SHP77 (cell line): ENCODE measurements at places on chromosomes 1 and 21.

- DNase-seq = no peak
These were observed 56.2 kb downstream of the COL24A1 start for GRCh38 chr1:86100401-86100800.

DNA sequence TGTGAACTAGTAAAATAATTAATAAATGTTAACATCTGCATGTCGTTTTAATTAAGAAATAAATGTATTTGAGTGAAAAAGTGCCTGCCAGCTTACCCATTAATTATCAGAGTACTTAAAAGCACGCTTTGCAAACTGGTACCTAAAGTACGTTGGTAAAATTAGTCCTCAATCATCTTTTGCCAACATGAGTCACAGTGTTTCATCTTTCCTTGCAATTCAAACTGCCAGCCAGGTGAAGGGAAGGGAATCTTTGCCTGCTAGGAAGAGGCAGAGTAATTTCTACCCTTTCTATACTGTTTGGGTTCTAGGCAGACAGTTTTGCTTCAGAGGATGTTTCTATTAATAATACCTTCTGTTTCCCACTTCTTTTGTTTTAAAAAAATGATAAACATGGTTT lies 57.2 kb upstream of the CNIH3 start:
- DNase-seq = no peak

DNA sequence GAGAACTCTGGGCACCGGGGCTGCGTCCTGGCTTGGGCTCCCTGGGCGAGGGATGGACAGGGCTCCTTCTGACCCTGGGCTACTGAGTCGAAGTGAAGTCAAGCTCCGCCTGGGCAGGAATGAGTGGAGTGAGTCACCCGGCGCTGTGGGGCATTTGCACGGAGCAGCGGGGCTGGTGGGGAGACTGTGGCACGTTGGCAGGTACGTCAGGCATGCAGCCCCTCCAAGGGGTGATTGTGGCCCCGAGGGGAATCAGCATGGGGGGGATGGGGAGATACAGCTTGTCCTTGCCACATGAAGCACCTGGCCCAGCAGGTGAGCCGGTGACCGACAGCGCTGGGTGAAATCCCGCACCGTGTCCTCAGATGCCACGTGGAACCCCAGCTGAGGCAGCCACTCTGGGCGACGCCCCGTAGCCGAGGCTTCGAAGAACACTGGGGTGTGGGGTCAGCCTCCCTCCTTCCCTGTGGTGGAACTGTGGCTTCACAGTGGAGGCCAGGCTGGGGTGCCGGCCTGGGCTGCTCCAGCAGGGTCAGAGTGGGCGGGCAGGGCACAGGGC lies 62.3 kb downstream of the COL18A1 start:
- no peak for DNase-seq

DNA sequence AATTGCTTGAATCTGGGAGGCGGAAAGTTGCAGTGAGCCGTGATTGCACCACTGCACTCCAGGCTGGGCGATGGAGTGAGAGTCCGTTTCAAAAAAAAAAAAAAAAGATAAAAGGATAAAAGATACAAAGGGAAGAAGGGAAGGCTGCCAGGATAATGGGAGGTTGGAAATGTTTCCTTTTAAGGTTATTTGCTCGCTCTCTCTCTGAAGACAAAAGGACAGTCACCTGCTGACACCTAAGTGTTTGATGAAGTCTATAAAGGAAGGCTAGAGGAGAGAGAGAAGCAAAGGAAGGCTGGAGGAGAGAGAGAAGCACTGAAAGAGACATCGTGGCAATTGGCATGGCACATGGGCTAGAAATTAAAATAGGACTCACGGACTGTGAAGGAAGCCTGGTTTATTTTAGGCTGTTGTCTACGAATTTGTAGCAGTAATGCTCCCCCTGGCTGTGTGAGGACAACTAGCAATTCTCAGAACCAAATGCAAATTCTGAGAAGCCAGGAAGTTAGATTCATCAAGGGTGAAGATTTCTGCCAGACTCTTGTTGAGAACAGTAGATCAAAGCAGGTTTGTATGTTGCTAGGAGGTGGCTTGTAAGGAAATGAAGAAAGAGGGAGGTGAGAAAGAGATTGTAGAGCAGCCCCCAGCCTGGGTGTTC lies 154.2 kb downstream of the ZP4 start:
- no peak for DNase-seq
